Activated naive CD4-positive, alpha-beta T cell treated with Interleukin-2 at 50 U/mL for 16 hours (primary cell): ENCODE measurements at places on chromosomes 7 and 10.

- peak; percentile 13 for DNase-seq
These were observed 7.3 kb downstream of the ATP6V1F start for GRCh38 chr7:128869944-128870285.

DNA sequence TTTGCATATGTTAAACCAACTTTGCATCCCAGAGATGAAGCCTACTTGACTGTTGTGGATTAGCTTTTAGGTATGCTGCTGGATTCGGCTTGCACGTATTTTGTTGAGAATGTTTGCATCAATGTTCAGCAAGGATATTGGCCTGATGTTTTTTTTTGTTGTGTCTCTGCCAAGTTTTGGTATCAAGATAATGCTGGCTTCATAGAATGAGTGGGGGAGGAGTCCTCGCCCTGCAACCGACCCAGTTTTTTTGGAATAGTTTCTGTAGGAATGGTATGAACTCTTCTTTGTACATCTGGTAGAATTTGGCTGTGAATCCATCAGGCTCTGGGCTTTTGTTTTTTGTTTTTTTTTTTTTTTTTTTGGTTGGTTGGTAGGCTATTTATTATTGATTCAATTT is 147.9 kb downstream of the AHR start:
- DNase-seq, result no peak

- DNase-seq, result no peak
These were observed 338.1 kb downstream of the DNAJB6 start for GRCh38 chr7:157674715-157675426.

DNA sequence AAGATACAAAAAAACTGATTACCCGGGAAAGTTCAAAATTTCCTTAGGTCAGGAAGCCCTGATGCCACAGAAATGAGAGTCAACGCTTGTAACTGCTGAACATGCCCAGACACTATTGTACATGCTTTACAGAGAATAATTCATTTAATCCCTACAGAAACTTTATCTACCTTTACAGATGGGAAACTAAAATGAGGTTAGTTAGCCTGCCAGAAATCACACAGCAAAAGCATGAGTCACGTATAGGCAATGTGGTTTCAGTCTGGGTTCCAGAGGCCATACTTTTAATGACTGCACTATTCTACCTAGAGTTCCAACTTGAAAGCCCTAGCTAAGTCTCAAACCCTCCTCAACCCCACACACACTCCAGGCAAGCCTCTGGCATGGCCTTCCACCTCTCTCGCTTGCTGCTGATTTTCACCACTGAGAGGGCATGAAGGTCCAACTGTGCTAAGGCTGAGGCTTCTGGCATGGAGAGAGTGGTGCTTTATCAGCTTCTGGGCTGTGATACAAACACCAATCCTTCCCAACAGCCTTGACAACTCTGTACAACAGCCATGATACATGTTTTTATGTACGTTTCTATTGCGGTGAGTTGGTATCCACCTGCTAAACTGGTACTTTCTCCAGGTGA is 1011.2 kb upstream of the GHITM start:
- no peak for DNase-seq

DNA sequence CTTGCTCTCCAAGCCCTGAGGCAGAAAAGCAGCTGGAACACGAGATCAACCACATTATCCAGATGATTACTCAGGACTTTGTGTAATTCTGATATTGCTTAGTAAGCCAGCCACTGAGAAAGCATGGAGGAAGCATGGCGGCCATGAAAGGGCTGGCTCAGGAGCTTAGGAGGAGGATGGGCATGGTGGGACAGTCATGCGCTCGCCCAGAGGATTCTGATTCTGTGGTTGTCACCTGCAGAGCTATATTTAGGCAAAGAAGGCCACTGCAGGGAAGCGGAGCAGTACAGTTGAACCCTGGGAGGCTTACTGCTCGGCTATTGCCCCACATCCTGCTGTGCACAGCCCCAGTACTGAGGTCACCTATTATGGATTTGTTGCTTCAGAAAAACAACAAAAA is 128.8 kb upstream of the DNAJB12 start:
- no peak for DNase-seq

GRCh38 chr10:73156054-73156453 is 11.8 kb downstream of the ECD start:
- DNase-seq, result no peak

GRCh38 chr7:19262826-19263225 is 117.6 kb upstream of the FERD3L start:
- DNase-seq, result no peak

- DNase-seq, result no peak
These were observed 490.9 kb downstream of the ZWINT start for GRCh38 chr10:55870186-55870585.

- peak; percentile 24 for DNase-seq
These were observed 657 bp upstream of the TMEM178B start for GRCh38 chr7:141073173-141073640.

- DNase-seq, result no peak
These were observed 95.8 kb downstream of the CXCL12 start for GRCh38 chr10:44289125-44289524.

GRCh38 chr10:132548106-132548823 is 10.7 kb downstream of the INPP5A start:
- DNase-seq, result no peak

DNA sequence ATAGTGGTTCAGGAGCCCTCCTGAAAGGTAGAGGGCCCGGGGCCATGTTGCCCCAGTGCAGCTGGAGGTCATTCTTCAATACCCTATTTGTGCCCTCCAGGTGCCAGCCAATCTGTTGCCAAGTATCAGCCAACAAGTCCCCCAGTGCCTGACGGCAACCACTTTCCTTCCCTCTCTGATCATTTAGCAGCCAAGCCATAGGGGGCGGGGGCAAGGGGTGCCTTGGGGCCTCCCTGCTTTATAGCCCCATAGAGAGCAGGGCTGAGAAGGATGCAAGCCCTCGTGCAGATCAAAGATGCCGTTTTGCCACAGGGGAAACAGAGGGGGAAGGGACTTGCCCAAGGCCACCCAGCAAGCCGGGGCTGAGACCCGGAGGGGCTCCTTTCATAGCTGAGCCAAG is 149.0 kb upstream of the CHST15 start:
- no peak for DNase-seq

DNA sequence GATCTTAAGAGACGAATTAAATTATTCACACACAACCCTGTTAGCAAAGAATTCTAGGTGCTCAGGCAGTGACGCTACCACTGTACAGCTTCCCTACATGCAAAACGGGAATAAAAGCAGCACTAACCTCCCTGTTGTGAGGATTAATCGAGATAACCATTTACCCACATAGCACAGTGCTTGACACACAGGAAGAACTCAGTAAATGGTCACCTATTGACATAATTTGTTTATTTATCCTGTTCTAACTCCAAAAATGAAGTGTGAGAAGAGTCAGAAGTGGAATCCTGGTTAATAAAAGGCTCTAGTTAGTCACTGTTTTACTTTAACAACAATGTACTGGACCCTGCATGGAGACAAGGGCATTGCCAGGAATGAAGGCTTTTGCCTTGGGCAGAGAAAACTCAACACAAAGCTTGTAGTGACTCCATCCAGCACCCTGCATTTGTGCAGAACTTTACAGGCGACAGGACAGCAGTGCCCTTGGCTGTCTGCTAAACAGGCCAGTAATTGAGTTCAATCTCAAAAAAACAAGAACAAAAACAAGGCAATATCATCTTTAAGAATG is 103.8 kb downstream of the SORBS1 start:
- no peak for DNase-seq

DNA sequence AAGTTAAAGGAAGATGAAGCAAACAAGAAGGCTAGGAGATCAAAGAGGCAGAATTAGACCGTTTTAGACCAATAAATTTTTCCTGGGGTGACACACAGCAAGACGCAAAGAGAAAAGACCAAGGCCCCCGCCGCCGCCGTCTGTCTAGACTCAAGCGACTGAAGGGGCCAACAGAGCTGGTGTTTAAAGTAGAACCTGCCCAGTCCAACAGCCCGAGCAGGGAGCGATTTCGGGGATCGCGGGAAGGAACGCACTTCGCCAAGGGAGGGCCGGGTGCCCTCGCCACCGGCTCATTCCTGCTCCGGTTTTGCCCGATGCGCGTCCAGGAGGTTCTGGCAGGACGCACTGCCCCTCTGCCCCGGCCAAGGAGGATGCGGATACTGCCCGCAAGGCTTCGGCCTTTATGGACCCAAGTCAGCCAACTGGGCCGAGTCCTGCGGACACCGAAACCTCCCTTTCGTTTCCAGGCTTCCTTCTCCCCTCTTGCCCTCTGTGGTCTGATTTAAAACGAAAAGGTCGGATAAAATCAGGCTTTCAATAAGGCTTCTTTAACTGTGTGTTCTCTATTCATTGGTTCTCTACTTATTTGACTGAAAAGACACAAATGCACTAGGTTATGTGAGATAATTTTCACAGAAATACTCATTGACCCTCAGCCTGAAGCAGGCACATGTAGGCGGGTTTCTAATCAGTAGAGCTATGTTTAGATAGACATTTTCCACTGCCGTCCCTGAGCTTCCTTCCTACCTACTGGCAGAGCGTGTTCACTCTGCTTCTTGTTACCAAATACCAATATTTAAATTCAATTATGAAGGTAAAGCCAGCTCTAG is 2.2 kb upstream of the HOXA7 start:
- DNase-seq, result peak; percentile 1

DNA sequence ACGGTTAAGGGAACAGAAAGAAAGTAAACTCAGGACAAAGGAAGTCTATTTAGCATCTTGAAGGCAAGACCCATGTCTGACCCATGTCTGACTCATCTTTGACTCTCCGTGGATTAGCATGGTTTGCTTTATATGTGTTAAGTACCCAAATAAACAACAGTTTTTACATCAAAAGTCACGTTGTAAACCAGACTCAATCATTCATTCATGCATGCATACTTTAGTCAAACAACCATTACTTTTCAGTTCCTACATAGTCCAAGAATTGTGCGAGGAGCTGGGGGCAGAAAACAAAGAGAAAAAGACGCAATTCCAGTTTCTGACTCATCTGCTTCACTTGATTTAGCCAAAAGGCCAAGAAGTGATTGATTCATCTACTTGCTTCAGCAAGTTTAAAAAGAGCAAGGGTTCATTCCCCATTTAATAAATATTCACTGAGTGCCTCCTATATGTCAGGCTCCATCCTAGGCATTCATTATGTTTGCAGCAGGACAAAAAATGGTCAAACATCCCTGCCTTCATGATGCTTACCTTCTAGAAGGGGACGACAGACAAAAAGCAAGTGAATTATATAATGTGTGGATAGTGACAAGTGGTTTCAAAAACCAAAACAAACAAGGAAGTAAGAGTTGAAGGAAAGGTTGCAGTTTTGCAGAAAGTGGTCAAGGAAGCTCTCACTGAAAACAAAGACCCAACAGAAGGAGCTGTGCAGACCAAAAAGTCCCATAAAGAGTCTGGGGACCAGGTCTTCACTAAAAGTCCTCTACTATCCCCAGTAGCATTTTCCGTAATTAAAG is 116.2 kb downstream of the FAM107B start:
- DNase-seq, result no peak

DNA sequence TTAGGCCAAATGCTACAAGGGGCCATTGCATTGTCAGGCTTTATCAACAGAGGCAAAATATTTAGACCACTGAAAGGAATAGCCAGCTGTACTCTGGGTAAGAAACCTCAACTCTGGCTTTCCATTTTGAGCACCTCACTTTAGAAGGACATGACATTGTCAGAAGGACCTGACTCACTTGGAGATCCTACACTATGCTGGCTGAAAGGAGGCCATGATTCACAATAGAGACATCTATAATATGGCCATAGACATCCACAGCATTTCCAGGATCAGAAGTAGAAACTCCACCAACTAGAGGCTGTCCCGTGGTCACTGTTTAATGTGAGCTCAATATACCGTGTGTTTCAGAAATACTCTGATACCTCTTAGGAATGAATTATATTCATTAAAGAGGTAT is 140.9 kb downstream of the BTAF1 start:
- no peak for DNase-seq

DNA sequence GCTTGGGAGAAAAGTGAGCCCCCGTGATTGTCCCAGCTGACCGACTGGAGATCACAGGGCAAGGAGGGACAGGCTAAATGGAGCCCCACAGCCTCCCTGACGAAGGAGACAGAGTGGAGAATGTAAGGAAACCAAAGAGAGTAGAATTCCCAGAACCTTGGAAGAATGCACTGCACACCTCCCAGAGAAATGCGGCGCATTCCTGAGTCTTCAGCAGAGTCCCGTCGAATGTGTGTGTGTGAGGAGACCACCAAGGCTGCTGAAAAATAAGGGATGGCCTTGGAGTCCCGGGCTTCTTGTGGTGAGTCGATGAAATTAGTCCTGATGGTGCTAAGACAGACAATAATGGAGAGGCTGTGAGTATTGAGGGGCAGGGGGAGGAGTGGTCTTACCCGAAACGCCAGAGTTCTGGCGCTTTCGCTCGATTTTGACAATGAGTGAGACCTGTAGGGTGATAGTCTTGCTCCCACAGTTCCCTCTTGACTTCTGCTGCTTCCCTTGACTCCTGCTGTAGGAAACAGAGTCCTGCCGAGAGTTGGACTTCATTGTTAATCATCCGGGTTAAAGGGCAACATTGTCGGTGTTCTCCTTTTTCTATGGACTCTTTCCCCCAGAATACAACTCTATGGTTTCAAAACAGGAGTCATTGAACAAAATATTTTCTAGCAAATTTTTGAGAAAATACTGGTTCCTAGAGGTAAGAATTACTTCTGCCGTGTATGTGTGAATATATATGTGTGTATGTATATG is 103.2 kb downstream of the CNNM2 start:
- no peak for DNase-seq

DNA sequence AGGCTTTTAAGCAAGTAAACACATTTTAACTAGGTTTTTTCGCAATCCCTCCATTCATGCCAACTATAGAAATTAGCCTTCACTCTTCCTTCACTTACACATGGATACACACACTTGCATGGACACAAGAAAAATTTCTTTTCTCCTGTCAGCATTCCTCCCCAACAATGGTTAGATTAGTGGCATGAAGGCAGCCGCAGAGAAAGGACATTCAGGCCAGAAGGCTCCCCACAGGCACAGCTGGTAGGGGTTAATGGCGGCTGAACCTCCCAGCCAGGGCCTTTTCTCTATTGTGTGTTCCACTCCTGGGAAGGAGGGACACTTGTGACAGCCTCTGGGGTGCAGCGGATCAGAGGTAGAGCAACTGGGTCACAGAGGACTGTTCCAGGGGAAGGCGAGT is 255.0 kb upstream of the SP8 start:
- no peak for DNase-seq

DNA sequence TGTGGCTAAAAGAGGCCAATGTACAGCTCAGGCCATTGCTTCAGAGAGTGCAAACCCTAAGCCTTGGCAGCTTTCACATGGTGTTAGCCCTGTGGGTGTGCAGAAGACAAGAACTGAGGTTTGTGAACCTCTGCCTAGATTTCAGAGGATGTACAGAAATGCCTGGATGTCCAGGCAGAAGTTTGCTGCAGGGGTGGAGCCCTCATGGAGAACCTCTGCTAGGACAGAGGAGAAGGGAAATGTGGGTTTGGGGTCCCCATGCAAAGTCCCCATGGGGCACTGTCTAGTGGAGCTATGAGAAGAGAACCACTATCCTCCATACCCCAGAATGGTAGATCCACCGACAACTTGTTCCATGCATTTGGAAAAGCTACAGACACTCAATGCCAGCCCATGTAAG is 12.4 kb downstream of the SORCS1 start:
- no peak for DNase-seq
